Stimulated activated CD4-positive, alpha-beta T cell treated with anti-CD3 and anti-CD28 coated beads, Interleukin-2, amount 100 ng/mL, for 48 hours (primary cell): ENCODE measurements at places on chromosomes 5 and 9.

DNA sequence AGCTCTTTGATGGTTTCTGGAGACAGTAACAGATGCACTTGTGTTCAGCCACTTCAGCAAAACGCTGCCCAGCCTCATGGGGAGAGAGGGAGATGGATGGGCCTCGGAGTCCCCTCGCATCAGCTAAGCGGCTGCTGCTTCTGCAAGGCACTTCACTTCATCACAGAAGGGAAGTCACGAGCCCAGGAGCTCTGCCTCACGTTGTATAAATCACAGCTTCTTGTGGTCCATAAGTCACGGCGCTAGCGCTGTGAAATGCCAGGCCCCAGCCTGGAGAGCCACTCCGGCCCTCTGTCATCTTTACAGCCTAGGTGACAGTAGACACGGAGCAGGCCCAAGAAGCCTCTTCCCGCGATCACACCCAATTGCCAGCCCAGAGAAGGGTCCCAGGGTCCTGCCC lies 23.4 kb downstream of the DBH start:
- no peak for DNase-seq

DNA sequence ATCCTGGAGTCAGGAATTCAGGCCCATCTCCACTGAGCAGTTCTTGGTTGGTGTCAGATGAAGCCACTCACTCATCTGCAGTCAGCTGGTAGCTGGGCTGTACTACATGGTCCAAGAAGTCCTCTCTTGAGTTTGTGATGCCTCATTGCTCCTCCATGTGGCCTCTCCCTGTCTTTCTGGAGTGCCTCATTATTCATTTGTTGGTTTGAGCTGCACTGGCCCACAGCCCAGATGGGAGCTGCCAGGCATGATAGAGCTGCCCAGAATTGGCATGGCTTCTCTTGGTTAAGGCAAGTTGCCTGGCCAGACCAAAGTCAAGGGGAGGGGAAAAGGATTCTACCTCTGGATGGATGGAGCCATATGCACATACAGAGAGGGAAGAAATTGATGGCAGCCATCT lies 8.0 kb downstream of the PTCD2 start:
- DNase-seq: no peak

DNA sequence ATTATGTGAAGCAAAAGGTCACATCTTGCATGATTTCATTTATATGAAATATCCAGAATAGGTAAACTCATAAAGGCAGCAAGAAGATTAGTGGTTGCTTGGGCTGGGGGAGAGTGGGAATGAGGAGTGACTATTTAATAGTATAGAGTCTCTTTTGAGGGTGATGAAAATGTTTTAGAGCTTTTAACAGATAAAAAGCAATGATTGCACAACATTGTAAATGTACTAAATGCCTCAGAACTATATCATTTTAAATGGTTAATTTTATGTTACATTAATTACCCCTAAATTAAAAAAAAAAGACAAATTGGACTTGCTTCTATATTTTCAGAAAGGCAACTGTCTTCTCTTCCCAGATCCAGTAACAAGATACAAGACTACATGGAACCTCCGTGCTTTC lies 21.9 kb upstream of the TTC39B start:
- no peak for DNase-seq

DNA sequence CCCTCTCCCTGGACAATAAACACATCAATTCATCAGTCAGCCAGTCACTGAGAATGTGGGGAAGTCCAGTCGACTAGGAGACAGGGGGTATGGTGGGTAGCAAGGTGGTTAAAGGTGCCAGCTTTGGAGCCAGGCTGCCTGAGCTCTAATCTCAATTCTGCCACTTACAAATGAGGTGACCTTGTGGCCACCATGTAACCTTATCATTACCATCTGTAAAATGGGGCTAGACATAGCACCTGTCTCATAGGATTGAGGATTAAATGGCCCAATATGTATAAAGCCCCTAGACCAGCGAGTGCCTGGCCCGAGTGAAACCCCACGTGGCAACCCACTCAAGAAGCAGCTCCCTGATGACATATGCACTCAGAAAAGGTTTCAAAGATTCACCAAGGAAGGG lies 73.3 kb upstream of the TBC1D2 start:
- no peak for DNase-seq

DNA sequence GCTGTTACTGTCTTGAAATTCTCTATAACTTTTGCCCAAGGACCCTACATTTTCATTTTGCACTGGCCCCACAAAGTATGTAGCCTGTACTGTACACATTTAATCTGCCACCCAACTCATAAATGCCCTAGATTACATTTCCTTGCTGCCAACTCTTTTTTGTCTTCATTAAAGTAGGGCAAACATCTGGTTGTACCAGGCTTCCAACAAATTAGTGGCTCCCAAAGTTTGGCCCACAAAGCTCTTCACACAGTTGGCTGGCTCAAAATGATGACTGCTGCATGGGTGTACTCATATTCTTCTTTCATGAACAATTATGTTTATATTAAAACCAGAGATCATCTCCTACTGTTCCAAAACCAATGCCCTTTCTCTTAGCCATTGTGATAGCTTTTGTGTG lies 45.3 kb downstream of the GNA14 start:
- DNase-seq: no peak

DNA sequence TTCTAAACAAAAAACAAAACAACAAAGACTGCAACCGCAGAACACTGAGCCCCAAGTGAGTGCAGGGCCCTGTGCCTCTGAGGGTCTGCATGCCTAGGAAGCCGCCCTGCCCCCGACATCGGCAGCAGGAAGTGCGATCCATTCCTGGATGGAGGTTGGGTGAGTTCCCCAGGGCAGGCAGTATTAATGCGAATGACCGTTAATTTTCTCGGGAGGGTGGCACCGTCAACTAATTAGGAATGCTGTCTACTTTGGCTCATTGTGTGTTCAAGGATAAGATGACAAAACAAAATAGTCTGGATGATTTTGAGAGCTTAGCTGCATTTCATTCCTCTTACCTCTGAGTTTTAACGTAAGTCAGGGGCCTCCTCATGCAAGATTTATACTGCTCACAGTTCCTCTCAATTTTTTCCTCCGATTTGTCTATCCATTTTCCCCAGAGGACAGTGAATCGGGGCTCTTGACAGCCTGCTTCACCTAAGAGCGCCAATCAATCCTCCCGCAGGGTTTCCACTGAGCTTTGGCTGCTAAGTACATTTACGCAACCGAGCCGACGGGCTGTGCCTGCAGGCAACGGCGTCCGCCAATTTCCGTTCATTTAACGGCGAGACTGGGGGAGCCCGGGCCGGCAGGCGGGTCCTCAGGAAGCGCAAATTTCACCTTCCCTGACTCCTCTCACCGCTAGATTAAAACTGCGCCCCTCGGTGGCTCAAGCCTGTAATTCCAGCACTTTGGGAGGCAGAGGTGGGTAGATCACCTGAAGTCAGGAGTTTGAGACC lies 2.9 kb upstream of the NXNL2 start:
- DNase-seq: no peak

DNA sequence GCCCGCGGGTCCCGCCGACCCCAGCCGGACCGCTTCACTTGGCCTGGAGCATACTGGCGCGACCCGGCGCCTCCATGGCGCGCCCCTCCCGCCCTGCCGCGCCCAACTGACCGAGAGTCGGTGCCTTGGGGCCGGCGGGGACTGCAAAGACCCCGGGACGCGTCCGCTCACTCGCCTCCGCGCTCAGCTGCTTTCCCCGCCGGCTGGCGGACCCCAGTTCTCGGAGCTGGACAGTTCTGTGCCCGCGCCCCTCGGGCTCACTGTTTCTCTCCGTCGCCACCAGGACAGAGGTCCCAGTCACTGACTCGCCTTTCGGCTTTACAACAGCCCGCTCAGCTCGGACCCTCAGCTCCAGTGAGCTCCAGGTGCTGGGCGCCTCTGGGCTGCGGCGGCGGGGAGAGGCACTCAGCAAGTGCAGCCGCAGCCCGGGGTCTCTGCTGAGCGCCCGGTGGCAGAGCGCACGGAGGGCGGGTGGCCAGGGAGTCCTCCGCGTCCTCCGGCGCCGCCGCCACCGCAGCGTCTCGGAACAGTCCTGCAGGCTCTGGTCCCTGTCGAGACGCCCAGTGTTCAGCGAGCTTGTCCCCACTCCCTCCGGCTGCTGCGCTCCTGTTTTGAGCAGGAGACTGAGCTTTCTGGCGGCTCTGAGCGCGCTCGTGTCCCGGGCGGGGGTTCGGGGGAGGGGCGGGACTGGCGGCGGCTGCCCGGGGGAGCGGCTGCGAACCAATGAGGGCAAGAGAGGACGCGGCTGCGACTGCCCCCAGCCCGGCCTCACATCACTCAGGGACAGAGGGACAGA lies at the start of gene SMIM32:
Gene SMIM32, minus strand, starts transcription at position 637 of the 796 bp plus-strand sequence. CDS start 638 bp downstream, outside the sequence.
- DNase-seq: no peak

- no peak for DNase-seq
Observed at GRCh38 chr5:5050801-5051200, 89.3 kb upstream of the ADAMTS16 start.
